Activated T-cell treated with anti-CD3 and anti-CD28 coated beads, Interleukin-2, amount 50 U/mL, for 72 hours (primary cell): ENCODE measurements at places on chromosomes 11 and 22. TPM values are rescaled to one million over a fixed set of nuclear protein-coding genes. Genes with fewer than 3 reads are reported as not detected.

DNA sequence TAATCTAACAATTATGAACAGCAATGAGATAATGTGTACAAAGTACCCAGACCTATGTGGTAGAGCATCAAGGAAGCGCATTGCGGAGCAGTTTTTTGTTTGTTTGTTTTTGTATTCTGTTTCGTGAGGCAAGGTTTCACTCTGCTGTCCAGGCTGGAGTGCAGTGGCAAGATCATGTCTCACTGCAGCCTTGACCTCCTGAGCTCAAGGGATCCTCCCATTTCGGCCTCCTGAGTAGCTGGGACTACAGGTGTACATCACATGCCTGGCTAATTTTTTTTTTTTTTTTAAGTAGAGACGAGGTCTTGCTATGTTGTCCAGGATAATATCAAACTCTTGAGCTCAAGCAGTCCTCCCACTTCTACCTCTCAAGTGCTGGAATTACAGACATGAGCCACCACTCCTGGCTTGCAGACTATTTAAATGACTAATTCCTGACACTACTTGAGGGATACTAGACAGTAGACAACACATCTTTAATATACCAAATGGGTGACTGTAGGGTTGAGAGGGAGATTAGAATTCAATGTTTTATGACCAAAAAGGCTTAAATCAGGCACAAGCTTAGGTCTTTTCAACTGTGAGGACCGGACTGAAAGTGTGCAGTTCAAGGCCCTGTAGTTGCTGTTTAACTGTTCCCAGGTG, 12.7 kb downstream of the OR51B4 start:
- no peak for DNase-seq
- no peak overlapping the region for H3K4me3 ChIP-seq
- no peak overlapping the region for H3K27ac ChIP-seq
- H3K36me3 ChIP-seq, result no peaks in the 10 kb centered on the region
- no peaks in the 10 kb centered on the region for H3K4me1 ChIP-seq
- no peaks in the 10 kb centered on the region for H3K27me3 ChIP-seq

DNA sequence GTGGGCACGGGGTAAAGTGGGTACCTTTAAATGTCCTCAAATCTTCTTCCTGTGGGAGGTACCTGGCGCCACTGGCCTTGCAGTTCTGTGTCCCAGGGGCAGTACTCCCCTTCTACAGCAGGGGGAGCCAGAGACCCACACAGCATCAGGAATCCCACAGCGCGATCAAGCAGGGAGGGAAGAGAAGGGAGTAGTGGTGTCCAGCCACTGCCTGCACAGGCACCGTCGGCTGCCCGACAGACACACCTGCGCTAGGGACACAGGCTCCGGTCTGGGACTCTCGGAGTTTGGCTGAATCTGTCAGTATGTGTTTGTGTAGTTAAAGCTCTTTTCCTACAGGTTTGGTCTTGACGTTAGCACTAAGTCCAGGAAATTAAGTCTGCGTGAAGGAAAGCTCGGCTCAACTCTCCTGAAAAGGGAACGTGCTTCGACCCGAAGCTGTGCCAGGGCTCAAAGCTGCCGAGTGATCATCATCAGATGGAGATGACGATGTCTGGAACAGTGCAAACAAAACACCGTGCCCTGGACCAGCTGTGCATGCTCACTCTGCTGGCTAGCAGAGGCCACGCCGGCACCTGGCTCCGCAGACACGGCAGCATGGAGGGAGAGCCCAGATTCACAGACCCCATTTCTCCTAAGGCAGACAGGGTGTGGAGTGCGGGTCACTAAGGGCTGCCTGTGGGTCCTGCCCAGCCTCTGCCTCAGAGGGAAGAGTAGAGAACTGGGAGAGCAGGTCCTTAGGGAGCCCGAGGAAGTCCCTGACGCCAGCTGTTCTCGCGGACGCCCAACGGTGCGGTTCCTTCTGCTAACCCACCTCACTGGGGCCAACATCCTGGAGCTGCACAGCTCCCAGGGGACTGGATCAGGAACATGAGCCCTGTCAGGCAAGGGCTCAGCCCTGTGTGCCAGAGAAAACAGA, 56.0 kb upstream of the BID start:
- no peak overlapping the region for H3K4me3 ChIP-seq
- no peaks in the 10 kb centered on the region for H3K4me1 ChIP-seq
- peak; percentile 74 for DNase-seq
- no peaks in the 10 kb centered on the region for H3K27me3 ChIP-seq
- no peaks in the 10 kb centered on the region for H3K36me3 ChIP-seq

- no peak overlapping the region for H3K4me3 ChIP-seq
- H3K27me3 ChIP-seq, result no peaks in the 10 kb centered on the region
- no peak for DNase-seq
- H3K4me1 ChIP-seq, result no peaks in the 10 kb centered on the region
These were observed 119.4 kb downstream of the WNT7B start for GRCh38 chr22:45857519-45857918.

DNA sequence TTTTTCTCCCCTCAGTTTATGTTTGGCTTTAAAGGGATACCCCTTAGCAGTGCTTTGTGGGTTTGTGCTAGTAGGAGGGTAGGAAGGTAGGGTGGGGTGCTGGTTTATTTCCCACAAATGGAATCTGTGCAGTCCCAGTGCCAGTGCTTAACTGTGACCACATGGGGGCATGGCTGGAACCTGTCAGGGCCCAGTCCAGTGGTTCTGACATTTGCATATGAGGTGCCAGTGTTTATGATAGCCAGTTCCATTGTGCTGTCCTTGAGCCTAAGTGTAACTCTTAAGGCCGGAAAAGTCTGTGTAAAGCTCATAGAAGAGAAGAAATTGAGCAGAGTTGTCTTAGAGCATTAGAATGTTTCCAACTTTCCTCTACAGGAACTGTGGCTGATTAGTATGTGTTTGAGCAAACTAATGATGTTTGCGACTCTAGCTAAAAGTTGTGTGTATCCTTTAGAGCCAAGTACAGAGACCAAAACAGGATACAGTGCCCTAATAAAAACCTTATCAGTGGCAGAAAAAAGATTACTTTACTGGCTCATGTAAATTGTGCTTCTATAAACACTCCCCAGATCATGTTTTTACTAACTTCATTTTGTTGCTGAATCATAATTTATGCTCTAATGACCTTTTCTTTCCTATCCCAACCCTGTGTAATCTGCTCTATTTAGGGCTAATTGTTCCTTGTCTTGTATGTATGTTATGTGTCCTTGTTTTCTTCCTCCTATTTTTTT, 38.1 kb downstream of the DIXDC1 start:
- peak overlapping the region; percentile 11 for H3K27ac ChIP-seq
- peaks cover 18% of the 10 kb centered on the region for H3K27me3 ChIP-seq
- DNase-seq, result no peak
- no peak overlapping the region for H3K4me3 ChIP-seq
- peaks cover 5% of the 10 kb centered on the region for H3K4me1 ChIP-seq
- peaks cover 13% of the 10 kb centered on the region for H3K36me3 ChIP-seq

- H3K27me3 ChIP-seq, result no peaks in the 10 kb centered on the region
- no peak for DNase-seq
- no peaks in the 10 kb centered on the region for H3K4me1 ChIP-seq
- no peak overlapping the region for H3K27ac ChIP-seq
These were observed 199.3 kb downstream of the PGR start for GRCh38 chr11:100930185-100930778.

DDTL gene
- 0.95 TPM for total RNA-seq
